Spinal cord (tissue), 10 donors: ENCODE measurements at places on chromosomes 1 and 21. TPM values are rescaled to one million over a fixed set of nuclear protein-coding genes. Genes with fewer than 3 reads are reported as not detected.

DNA sequence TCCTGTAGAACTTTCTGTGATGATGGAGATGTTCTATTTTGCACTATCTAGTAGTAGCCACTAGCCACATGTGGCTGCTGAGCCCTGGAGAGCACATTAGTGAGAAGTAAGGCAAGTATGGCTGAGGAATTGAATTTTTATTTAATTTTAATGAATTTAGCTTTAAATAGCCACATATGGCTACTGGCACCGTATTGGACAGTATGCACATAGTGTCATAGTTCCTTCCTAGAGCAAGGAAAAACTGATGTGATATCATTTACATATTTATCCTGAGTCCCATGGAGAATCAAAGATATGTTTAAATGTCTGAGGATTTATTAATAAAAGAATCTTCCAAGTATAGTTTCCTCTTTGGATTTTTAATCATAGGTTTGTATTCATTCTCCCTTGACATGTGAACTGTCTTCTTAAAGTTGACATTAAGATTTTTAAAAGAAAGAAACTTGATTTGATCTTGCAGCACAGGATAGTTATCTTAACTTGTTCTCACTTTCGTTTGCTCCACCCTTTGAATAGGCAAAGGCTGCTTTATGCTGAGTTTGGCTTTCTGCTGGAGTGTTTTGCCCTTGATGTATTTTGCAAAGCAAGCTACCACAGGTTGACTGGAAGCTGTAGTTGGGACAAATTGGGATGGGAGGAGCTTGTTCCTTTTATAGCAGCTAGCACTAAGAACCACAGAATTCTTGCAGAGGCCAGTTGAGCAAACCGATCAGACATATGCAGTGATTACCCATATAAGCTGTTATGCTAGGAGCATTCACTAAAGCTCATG, 129.7 kb downstream of the VPS13D start:
- no peak for DNase-seq

Gene NUAK2
- 2.8 TPM for total RNA-seq

DNA sequence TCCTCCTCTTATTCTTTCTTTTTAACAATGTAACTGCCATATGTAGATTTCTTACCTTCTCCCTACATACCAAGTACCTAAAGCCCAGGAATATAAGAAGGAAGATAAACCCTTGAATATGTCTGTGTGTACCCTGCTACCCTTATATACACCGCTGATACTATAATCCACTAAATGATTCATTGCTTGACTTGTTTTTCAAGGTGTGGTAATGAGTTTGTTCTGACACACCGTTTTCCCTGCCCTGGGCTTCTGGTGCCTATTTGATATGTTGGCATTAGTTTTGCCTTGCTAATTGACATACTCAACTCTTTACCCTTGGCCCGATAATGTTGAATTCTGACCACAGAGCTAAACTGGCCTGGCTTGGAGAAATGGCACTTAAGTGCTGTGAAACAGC, 64.3 kb downstream of the IL23R start:
- DNase-seq: no peak

Gene RGS1
- 13.6 TPM for total RNA-seq

- no peak for DNase-seq
Measured at GRCh38 chr1:36643371-36644270, 160.9 kb upstream of the CSF3R start.

DNA sequence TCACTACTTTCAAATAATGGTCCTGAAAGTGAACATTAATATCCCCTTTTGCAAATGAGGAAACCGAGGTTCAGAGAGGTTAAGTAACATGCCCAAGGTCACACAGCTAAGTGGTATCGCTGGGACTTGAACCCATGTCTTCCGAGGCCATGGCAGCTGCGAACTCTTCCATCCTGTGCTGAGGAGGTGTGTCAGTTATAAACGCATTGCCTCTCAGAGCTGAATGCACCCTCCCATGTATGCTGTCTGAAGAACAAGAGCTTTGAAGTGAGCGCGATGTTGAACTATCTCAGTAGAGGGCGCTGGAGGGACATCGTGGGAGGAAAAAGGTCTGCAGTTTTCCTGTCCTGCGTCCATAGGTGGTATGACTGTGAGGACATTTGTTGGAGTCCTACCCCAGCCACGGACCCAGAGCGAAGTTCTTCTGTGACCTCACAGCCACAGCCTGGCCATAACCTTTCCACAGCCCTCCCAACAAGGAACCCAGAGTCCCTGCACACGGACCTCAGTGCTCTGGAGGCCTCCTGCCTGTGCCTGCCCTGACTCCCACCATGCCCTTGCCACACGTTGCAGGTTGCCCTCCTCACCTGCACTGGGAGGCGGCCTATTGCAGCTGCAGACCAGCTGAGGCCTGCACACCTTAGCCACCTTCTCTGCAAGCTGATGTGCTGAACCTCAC, 7.5 kb downstream of the MYOC start:
- peak; percentile 27 for DNase-seq

GRCh38 chr1:19511116-19511515, 25.8 kb upstream of the CAPZB start:
- DNase-seq: no peak

- DNase-seq: no peak
Measured at GRCh38 chr1:85582687-85583591, 2.4 kb downstream of the CCN1 start.

Gene OR2T11
- total RNA-seq: not detected

DNA sequence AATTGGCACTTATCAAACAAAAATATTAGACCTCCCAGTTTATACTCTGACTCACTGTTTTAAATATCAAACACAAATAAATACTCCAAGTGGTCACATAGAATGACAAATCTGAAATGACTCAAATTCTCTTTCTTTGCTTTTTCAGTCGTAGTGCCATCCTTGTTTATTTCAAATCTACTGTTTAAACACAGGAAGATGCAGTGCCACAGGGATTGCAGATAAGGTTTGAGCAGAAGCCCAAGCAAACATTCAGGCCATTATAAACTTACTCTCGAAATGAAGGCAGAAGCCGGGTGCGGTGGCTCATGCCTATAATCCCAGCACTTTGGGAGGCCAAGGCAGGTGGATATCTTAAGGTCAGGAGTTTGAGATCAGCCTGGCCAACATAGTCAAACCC, 255.4 kb upstream of the PLXNA2 start:
- no peak for DNase-seq

DNA sequence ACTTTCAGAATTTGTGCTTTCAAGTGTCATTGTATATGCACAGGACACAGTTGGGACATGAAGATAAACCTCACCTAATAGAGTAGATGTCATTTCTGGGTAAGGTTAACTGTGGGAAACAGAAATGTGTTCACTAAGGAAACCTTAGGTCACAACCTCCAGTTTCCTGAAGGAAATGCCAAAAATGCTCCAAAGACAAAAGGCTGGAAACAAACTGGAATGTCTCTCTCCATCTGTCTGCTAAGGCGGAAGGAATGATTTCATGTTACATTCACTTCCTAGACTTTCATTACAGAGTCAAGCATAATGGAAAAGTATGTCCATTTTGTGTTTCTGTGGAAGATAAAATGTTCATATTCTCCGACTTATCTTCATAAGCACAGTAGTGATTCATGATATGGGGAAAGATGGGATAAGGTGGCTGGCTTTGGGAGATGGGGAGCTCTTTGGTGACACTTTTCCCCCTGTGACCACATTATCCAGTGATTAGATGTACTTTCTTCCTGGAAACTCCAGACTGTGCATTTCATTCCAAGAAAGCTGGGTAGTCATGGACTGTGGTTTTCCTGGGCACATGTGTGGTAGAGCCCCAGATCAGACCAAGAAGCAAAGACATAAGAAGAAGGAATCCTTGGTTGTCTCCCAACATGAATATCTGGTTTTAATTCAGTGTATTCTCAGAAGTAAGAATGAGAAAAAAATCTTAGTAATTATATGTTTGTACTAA, 5.7 kb downstream of the S1PR1 start:
- no peak for DNase-seq

DNA sequence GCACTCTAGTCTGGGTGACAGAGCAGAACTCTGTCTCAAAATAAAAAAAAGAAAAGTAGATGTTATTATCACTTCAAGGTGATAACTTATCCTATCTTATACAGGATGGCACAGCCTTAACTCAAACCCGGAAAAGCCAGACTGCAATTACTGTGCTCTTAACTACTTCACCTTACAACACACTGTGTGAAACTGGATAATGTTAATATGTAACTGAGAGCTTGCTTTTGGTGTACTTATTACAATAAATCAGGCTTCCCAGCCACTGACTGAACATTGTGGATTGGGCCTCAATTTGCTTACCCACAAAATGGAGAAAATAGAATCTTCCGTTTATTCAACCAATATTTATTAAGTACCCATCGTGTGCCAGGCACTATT, 1.4 kb downstream of the ORC1 start:
- DNase-seq: no peak

DNA sequence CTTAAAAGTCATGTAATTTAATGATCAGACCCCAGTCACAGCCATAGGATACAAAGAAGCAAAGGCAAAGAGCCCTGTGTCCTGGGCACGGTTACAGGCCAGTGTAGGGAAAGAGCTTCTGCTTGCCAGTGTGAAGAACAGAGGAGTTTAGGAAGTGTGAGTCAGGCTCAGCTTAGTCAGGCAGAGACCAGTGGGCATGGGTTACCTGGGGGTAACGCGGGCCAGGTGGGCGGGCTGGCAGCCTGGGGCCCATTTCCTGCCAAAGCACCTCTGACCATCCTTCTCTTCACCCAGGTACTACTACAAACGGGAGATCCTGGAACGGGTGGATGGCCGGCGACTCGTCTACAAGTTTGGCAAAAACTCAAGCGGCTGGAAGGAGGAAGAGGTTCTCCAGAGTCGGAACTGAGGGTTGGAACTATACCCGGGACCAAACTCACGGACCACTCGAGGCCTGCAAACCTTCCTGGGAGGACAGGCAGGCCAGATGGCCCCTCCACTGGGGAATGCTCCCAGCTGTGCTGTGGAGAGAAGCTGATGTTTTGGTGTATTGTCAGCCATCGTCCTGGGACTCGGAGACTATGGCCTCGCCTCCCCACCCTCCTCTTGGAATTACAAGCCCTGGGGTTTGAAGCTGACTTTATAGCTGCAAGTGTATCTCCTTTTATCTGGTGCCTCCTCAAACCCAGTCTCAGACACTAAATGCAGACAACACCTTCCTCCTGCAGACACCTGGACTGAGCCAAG, 4.7 kb downstream of the ELF3 start:
- DNase-seq: no peak

Gene AGMAT
- total RNA-seq: 2.6 TPM

Gene GRIK3
- 18.5 TPM for total RNA-seq

GRCh38 chr1:84853741-84854721, 39.0 kb downstream of the LPAR3 start:
- DNase-seq: no peak

GRCh38 chr1:65174585-65174984, 26.6 kb downstream of the AK4 start:
- no peak for DNase-seq

GRCh38 chr1:47697616-47698335, 259.9 kb downstream of the FOXD2 start:
- DNase-seq: no peak

Gene MR1
- 7.5 TPM for total RNA-seq

Gene CLCNKB
- total RNA-seq: 1.9 TPM

DNA sequence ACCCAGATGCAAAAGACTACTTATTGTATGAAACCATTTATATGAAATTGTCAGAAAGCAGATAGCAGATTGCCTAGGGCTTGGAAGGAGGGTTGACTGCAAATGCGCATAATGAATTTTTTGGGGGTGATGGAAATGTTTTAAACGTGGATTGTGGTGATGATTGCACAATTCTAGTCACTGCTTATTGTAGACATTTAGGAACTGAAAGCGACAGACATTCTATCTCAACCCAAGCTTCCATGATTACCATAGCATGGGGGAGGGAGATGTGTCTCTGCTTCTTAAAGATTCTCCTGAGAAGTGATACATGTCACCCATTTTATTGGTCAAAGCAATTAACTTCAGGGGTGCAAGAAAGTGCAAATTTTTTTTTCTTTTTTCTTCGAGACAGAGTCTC, 2.8 kb upstream of the MTF2 start:
- DNase-seq: no peak

DNA sequence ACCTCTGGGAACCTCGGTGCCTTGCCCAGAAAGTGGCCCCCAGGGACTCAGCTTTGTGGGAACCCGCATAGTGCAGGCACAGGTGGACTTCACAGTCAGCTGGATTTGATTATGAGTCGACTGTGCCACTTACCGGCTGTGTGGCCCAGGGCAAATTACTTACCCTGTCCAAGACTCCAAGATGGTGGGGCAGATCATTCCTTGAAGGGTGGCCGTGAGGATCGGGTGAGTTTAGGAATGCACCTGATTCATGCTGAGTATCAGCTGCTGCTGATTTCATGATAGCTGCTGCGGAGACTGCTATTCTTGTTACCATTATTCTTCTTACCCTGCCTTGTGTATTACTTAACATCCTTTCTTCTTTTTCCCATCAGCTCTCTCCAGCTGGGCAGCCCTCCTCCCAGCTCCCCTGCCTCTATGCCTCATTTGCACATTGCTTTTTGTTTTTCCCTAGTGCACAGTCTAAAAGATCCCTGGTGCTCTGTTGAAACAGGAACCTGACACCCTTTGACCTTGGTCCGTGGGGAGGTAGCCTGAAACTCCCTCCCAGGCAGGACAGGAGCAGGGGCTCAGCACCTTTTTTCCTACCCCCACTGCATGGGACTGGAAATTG, 40.5 kb upstream of the FHAD1 start:
- DNase-seq: no peak

Gene KRTAP19-1
- not detected for total RNA-seq

Gene KPRP
- total RNA-seq: not detected

Gene NBPF4
- 0.10 TPM for total RNA-seq

Gene FAM110D
- total RNA-seq: 0.10 TPM

DNA sequence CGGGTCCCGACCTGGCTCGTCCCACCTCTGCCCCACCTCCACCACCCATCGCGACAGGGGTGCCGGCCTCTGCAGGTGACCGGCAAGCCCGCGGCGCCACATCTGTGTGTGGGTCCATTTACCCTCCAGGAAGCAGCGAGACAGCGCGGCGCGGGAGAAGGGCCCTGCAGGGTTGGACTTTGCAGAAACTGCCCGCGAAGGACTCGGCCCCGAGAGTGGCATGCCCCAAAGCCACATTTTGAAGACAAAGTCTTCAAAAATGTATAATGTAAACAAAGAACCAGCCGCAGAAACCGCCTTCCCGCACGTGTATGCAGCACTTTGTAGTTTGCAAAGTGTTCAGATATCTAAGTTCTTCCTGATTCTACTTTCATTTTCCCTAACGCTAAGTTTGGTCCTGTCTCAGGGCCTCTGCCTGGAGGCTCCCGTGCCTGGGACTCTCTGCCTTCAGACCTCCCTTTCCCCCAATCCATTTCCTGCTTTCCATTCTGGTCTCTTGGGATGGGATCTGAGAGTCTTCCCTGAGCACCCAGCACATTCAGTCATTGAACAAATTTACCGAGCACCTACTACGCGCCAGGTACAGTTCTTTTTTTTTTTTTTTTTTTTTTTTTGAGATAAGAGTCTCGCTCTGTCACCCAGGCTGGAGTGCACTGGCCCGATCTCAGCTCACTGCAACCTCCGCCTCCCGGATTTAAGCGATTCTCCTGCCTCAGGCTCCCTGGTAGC, 524 bp upstream of the TMCO4 start:
- DNase-seq: no peak

- DNase-seq: no peak
Measured at GRCh38 chr1:145992958-145993617, 3.3 kb downstream of the TXNIP start.
